ENCODE measurements at places on chromosomes 5 and 9.
A peak's percentile ranks its signal among the peaks of the same experiment; 100 is the strongest.

DNA sequence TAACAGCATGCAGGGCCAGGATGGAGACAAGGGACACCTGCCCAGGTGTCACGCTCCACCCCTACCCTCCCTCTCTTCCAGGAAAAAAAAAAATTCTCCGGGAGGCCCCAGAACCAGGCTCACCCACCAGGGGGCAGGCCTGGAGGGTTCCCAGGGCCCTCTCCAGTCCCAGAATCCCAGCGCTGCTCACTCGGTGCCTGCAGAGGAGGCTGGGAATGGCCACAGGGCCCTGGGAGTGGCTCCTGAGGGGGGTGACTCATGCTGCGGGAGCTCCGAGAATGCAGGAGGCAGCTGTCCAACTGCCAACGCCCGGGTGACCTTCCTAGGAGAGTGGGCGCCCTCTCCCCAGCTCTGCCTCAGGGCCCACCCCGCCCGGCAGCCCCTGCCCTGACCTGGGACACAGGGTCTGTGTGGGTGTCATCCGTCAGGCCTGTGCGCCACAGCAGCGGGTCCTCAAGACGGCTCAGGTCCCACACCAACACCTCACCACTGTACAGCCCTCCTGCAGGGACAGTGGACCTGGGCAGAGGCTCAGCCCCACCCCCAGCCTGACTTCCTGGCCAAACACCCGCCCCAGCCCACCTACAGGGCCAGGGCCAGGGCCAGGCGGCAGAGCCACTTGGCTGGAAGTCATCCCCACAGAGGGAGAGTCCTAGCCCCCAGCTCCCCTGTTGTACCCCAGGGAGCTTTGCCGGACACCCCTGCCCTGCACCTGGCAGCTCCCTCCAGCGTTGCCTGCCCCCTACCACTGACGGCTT, 21.2 kb downstream of the DYNC2I2 start:
- no peak for DNase-seq

DNA sequence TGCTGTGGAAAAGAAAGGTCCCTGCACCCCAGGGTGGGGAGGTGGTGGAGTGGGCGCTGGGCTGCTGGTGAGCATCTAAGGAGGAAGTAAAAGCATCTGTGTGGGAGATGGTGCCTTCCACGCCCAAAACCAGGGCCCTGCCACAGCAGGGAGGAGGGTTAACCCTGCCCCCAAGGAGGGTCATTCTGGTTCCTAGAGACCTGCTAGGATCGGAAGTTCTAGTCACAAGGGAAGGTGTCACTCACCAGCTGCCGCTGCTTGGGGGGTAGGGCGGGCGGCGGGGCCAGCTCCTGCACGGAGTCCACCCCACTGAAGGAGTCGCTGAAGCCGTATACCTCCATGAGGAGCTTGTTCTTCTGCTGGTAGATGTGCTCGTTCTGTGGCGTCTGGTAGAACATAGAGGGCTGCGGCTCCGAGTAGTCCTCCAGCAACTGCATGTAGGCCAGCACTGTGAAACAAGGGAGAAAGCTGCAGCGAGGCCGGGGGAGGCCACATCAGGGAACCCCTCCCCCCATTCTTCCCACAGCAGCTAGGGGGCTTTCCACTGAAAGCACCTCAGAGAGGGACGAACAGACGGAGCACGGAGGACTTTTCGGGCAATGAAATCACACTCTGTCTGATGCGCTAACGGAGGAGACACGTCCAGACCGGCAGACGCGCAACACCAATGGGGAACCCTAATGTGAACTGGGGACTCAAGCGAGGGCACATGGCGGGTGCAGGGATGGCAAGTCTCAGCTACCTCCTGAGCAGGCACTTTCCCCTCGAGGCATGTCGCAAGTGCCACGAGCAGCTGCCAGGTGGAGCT, 76.4 kb downstream of the PRRT1B start:
- DNase-seq = peak; percentile 39

GRCh38 chr9:5667391-5667790, 38.5 kb downstream of the RIC1 start:
- DNase-seq = no peak

- no peak for DNase-seq
Observed at GRCh38 chr9:72755836-72756235, 197.0 kb downstream of the ALDH1A1 start.

DNA sequence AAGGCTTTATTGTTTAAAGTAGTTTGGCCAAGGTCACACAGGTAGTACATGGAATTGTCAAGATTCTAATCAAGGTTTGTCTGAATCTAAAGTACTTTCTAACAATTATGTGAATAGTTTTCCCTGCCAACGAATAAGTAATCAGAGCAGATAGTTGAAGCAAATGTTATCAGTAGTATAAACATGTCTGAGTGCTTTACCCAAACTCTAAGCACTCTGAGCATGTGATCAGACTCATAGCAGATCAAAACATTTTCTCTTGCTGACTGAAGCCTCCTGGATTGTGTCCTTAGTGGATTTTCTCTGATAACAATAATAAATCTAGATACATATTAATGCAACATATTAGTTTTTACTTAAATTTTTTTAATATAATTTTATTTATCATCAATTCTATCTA, 995.0 kb downstream of the EFNA5 start:
- no peak for DNase-seq

DNA sequence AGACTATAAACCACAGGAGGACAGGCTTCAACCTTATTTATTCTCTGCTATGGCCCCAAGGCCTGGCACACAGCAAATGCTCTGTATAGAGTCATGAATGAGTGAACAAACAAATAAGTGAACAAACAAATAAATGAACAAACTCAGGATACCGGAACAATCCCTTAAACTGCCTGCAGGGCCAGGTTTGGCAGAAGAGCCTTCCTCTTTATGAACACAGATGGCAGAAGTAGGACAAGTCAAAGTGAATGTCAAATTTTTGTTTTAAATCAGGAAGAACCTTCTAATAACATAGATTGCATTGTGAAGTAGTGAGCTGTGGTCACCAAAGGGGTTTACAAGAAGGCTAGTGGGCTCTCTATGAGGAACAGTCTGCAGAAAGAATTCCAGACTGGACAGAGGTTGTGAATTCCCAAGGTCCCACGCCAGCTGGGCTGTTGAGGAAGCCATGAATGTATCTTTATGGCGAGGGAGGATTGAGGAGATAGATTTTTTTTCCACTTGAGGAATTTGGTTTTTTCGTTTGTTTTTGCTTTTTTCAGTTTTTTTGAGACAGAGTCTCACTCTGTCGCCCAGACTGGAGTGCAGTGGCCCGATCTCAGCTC, 30.3 kb upstream of the STING1 start:
- no peak for DNase-seq

DNA sequence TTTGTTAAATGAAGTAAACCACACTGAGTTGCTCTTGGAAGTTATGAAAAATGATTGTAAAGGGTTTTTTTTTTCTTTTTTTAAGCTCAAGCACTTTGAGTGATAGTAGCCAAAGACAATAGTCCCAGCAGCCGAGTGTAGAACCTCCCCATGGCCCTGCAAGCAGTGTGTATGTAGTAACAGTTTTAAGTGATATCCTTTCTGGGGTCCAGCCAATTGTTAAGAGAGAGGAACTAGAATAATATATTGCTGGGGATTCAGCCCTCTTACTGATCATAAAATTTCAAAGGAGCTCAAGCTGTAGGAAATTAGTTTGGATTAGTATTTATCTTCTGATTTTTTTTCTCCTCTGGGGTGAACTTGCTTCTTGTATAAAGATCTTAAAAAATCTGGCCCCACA, 43.2 kb downstream of the NPR3 start:
- no peak for DNase-seq

GRCh38 chr9:116450378-116451139, 236.5 kb upstream of the TRIM32 start:
- DNase-seq = no peak

DNA sequence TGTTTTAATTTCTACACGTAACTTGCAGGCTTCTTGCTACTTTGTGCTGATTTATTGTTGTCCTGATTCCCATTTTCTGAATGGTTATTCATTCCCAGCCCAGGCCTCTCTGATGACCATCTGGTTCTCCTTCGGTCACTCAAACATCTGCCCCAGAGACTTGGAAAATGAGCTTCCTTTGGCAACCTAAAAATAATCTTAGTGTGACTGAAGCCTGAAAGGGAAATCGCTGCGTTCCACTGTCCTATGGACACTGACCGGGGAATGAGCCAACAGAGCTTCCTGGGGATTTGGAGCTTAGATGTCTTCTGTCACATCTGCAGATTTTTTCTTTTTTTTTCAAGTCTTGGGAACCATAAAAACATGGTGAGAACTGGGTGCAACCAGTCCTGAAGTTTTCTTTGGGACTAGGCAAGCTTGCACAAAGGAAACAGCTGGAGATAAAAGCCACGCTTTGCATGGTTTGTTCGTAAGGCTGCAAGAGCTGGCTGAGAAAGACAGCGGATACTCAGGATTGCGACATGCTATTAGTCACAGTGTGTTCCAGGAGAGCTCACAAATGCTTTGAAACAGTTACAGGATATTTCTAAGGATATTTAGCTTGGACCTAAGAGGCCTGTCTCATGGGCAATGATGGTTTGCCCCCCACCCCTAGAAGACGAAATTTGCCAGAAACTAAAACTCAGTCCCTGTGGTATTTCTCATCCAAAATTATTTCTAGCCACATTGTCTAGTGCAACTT, 146.2 kb downstream of the GOLPH3 start:
- no peak for DNase-seq

GRCh38 chr5:60822285-60822556, 21.8 kb downstream of the ELOVL7 start:
- no peak for DNase-seq

- no peak for DNase-seq
Observed at GRCh38 chr9:19208653-19209052, 21.8 kb upstream of the DENND4C start.

DNA sequence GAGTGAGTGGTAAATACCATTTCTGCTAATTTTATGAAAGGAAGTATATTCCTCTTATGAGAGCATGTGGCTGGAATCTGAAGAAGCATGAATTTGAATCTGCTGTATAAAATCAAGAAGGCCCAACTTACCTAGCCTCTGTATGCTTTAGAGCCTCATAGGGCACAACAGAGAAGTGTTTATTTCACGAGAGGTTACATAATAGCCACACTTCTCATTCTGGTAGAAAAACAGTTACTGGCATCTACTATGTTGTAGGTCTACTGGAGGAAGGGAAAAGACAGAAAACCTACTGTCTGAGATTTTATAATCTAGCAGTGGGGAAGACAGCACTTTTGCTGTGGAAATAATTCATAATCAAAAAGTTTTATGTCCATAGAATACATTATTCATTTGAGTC, 172.6 kb upstream of the ZNF608 start:
- DNase-seq = no peak

DNA sequence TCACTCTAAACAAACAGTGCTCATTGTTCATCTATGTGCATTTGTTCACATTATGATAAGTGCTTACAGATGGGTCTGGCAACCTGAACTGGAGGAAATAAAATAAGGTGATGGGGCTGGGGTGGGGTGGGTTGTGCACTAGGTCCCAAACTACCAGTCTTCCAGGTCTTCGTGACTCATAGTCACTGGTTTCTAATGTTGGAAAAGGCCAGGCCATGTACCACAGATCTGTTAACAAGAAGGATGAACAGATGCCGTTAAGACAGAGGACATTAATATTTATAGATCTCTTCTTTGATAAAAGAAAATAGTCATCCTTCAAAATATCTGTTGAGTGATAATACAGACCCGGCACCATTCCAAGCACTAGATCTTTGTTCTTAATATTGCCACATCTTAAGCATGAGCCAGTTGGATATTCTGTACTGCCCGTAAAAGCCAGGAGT, 71.4 kb upstream of the STARD4 start:
- no peak for DNase-seq
